Naive B cell (primary cell): ENCODE measurements at places on chromosomes 1 and 21. TPM values are rescaled to one million over a fixed set of nuclear protein-coding genes. Genes with fewer than 3 reads are reported as not detected.

GRCh38 chr1:26541431-26541815 is 11.9 kb downstream of the RPS6KA1 start:
- H3K4me3 ChIP-seq, result peak overlapping the region; percentile 81
- no peak for DNase-seq
- peaks cover 87% of the 10 kb centered on the region for H3K4me1 ChIP-seq
- peak overlapping the region; percentile 98 for H3K27ac ChIP-seq
- no peaks in the 10 kb centered on the region for H3K36me3 ChIP-seq

GRCh38 chr1:74222701-74223100 is 12.5 kb upstream of the TNNI3K start:
- no peaks in the 10 kb centered on the region for H3K27me3 ChIP-seq
- no peak for DNase-seq
- peaks cover 10% of the 10 kb centered on the region for H3K36me3 ChIP-seq
- no peak overlapping the region for H3K4me3 ChIP-seq
- H3K4me1 ChIP-seq, result no peaks in the 10 kb centered on the region

GRCh38 chr1:201468844-201469644 is at the start of gene PHLDA3:
Gene PHLDA3, minus strand, starts transcription at chr1:201469188. Its CDS starts 402 bp downstream, at chr1:201468786.
- H3K36me3 ChIP-seq, result no peaks in the 10 kb centered on the region
- H3K4me1 ChIP-seq, result peaks cover 5% of the 10 kb centered on the region
- H3K27me3 ChIP-seq, result peaks cover 37% of the 10 kb centered on the region
- peak within 1 kb of the TSS; percentile 61 for H3K4me3 ChIP-seq
- H3K27ac ChIP-seq, result no peak within 1 kb of the TSS

DNA sequence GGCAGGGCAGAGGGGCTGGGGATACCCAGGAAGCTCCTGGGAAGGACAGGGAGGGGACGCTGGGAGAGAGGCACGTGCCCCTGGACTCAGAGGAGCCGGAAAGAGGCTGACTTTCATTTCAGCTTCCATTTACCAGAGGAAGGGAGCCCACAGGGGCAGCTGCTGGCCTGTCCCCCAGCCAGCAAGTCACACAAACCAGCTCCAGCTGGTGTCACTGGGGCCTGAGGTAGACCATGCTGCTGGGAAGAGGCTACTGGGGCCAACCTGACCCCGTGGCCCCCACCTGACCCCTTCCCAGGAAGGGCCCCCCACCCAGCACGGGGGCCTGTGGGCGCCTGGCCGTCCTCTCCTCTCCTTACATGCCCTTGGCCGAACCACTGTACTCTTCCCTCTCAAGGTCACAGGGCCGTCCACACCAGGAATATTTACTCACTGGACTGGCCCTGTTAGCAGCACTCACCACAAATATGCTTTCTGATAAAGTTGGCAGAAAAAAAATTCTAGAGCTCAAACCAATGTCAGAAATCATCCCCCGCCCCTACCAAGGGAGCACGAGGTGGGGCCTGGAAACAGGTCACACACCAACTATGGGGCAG is 110.5 kb downstream of the CASZ1 start:
- no peak for DNase-seq
- no peaks in the 10 kb centered on the region for H3K36me3 ChIP-seq
- H3K4me1 ChIP-seq, result peaks cover 32% of the 10 kb centered on the region
- no peak overlapping the region for H3K4me3 ChIP-seq

DNA sequence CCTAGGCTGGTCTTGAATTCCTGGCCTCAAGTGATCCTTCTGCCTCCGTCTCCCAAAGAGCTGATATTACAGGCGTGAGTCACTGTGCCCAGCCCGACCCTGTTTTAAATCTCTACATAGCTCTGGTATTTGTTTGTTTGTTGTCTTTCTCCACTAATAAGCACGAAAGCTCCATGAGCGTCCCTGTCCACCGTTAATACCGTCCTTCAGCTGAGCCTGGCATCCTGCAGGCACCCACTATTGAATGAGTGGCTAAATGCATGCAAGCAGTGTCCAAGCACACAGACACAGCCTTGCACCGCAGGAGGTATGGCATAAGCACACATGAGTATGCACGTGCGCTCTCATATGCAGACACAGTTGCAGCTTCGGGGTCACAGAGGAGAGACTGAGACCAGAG is 4.5 kb upstream of the COL16A1 start:
- no peak for DNase-seq
- no peaks in the 10 kb centered on the region for H3K36me3 ChIP-seq
- H3K27me3 ChIP-seq, result peaks cover 79% of the 10 kb centered on the region
- H3K4me3 ChIP-seq, result no peak overlapping the region
- H3K27ac ChIP-seq, result peak overlapping the region; percentile 66

- H3K4me3 ChIP-seq, result no peak overlapping the region
- peaks cover 7% of the 10 kb centered on the region for H3K4me1 ChIP-seq
- H3K36me3 ChIP-seq, result peaks cover 18% of the 10 kb centered on the region
- no peak overlapping the region for H3K27ac ChIP-seq
Observed at GRCh38 chr1:107669996-107670395, 295.0 kb downstream of the VAV3 start.

- H3K27ac ChIP-seq, result no peak overlapping the region
- H3K4me1 ChIP-seq, result no peaks in the 10 kb centered on the region
- peaks cover 9% of the 10 kb centered on the region for H3K36me3 ChIP-seq
- no peak overlapping the region for H3K4me3 ChIP-seq
- H3K27me3 ChIP-seq, result no peaks in the 10 kb centered on the region
Observed at GRCh38 chr1:112529301-112529700, 20.5 kb downstream of the WNT2B start.

DNA sequence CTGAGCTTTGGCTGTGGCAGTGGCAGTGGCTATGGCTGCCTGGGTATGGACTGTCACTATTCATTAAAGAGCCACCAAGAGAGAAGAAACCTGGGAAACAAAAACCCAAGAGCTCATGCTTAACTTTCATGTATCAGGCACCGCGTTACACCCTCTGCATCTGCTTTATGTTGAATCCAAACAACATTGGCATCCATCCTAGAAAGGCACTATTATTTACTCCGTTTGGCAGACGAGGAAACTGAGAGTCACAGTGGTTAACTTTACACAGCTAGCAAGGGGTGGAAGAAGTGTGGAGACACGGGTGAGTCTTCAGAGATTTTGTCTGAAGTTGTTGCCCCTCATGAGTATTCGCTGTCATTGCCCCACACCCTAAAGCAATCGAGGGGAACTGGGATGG is 63.8 kb downstream of the PLXNA2 start:
- no peaks in the 10 kb centered on the region for H3K27me3 ChIP-seq
- no peak for DNase-seq
- H3K27ac ChIP-seq, result no peak overlapping the region
- no peaks in the 10 kb centered on the region for H3K36me3 ChIP-seq

- no peak for DNase-seq
- peaks cover 22% of the 10 kb centered on the region for H3K36me3 ChIP-seq
- peak overlapping the region; percentile 20 for H3K27ac ChIP-seq
- no peaks in the 10 kb centered on the region for H3K27me3 ChIP-seq
- no peak overlapping the region for H3K4me3 ChIP-seq
Observed at GRCh38 chr1:39755965-39756659, 15.0 kb downstream of the OXCT2 start.

DNA sequence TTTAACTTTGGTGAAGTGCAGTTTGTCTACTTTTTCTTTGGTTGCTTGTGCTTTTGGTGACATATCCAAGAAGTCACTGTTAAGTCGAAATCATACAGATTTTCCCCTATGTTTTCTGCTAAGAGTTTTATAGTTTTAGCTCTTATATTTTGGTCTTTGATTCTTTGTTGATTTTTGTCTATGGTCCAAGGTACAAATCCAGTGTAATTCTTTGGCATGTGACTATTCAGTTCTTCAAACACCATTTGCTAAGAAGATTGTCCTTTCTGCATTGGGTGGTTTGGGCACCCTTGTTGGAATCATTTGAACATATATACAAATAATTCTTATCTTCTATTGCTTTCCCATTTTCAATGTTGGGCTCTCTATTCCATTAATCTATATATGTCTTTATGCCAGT is 16.2 kb downstream of the HIPK1 start:
- peaks cover 53% of the 10 kb centered on the region for H3K4me1 ChIP-seq
- H3K36me3 ChIP-seq, result peaks cover 20% of the 10 kb centered on the region
- DNase-seq, result no peak
- no peak overlapping the region for H3K27ac ChIP-seq

GRCh38 chr1:63620671-63621070 is 27.5 kb downstream of the PGM1 start:
- H3K27me3 ChIP-seq, result no peaks in the 10 kb centered on the region
- H3K4me1 ChIP-seq, result peaks cover 4% of the 10 kb centered on the region
- no peaks in the 10 kb centered on the region for H3K36me3 ChIP-seq
- H3K4me3 ChIP-seq, result no peak overlapping the region
- no peak for DNase-seq

GRCh38 chr21:17495680-17496079 is 17.2 kb upstream of the CXADR start:
- no peak overlapping the region for H3K27ac ChIP-seq
- H3K36me3 ChIP-seq, result no peaks in the 10 kb centered on the region
- H3K4me1 ChIP-seq, result no peaks in the 10 kb centered on the region
- H3K27me3 ChIP-seq, result peaks cover 16% of the 10 kb centered on the region
- no peak overlapping the region for H3K4me3 ChIP-seq

DNA sequence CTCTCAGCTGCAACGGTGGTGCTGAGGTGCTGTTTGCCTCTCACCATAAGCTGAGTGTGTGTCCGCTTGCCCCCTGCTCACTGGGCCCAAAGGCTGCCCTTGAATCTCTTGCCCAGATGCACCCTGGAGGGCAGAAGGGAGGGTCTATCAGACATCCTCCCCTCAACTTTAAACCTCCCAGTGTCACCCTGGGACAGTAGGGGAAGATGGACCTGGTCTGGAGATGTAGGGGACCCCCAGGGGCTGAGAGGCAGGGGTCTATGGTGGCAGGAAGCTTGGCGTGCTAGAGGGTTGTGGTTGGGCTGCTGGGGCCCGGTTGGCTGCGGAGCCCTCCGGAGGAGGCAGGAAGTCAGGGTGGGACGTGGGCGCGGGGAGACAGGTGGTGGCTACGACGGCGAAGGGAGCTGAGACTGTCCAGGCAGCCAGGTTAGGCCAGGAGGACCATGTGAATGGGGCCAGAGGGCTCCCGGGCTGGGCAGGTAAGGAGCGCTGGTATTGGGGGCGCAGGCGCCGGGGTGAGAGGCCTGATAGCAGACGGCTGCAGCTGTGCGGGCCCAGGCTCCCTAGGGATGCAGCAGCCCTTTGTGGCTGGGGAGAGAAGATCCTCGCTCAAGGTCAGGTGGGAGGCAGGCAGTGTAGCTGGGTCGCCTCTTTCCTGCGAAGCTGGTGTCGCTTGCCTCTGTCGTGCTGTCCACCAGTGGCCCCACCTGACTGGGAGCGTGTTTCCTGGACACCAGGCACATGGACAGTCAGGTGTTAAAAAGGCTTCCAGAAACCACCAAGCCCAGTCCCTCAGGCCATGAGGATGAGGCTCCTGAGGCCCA is at the start of gene LCK:
Gene LCK, plus strand, starts transcription at position 373 of the 824 bp plus-strand sequence. CDS start 23,065 bp downstream, outside the sequence.
- peak within 1 kb of the TSS; percentile 98 for H3K27ac ChIP-seq
- peak; percentile 62 for DNase-seq
- no peaks in the 10 kb centered on the region for H3K36me3 ChIP-seq
- H3K4me1 ChIP-seq, result peaks cover 83% of the 10 kb centered on the region
- H3K27me3 ChIP-seq, result no peaks in the 10 kb centered on the region

DNA sequence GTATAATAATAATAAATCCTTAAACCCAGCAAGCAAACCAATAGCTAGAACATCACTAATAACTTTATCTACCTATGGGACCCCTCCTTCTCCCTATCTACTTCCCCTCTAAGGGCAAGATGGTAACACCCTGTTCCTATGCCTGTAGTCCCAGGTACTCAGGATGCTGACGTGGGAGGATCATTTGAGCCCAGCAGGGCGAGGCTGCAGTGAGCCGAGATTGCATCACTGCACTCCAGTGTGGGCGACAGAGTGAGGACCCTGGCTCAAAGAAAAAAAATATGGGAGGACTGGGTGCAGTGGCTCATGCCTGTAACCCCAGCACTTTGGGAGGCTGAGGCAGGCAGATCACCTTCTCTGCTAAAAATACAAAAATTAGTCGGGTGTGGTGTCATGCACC is 143.1 kb upstream of the SLC45A1 start:
- H3K27me3 ChIP-seq, result peaks cover 4% of the 10 kb centered on the region
- H3K4me1 ChIP-seq, result peaks cover 4% of the 10 kb centered on the region
- DNase-seq, result no peak

DNA sequence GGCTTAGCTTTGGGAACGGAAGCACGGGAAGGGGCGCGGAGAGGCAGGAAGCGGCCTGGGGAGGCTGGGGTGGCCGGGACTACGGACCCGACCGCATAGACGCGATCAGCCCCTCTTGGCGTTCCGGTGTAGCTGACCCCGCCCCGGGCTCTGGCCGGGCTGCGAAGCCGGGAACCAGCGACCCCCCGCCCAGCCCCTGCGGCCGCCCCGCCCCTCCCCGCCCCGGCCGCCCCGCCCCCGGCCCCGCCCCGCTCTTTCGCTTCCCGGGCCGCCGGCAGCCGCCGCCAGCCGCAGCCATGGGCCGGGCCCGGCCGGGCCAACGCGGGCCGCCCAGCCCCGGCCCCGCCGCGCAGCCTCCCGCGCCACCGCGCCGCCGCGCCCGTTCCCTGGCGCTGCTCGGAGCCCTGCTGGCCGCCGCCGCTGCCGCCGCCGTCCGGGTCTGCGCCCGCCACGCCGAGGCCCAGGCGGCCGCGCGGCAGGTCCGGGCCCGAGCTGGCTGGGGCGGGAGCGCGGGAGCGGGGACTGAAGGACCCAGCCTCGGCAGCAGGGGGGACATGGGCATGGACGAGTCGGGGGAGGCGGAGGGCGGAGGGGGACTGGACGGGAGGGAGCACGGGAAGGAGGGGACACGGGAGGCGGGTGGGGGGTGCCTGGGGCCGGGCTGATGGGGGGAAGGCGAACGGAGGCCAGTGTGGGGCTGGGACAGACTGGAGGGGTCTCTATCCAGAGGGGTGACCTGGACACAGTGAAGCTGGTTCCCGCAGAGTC is at the start of gene SELENON:
Gene SELENON, plus strand, starts transcription at position 259 of the 768 bp plus-strand sequence. Its CDS starts 38 bp downstream, at position 297.
- no peak within 1 kb of the TSS for H3K27ac ChIP-seq
- no peak for DNase-seq
- peak within 1 kb of the TSS; percentile 92 for H3K4me3 ChIP-seq
- peaks cover 32% of the 10 kb centered on the region for H3K4me1 ChIP-seq
- H3K36me3 ChIP-seq, result no peaks in the 10 kb centered on the region

The TMOD4 gene
- polyA plus RNA-seq, result not detected

The OR2L8 gene
- not detected for polyA plus RNA-seq

The LAPTM5 gene
- polyA plus RNA-seq, result 1,781 TPM

The MTARC2 gene
- polyA plus RNA-seq, result 23.7 TPM

The OR2L5 gene
- polyA plus RNA-seq, result not detected

The MTOR gene
- 0.88 TPM for polyA plus RNA-seq

The KCNJ10 gene
- polyA plus RNA-seq, result not detected

The VAV3 gene
- 34.9 TPM for polyA plus RNA-seq

The ZMPSTE24 gene
- polyA plus RNA-seq, result 21.5 TPM

The REN gene
- not detected for polyA plus RNA-seq

The ELF3 gene
- not detected for polyA plus RNA-seq

The ATP1A4 gene
- not detected for polyA plus RNA-seq

The SYCP1 gene
- polyA plus RNA-seq, result not detected

The OR2T2 gene
- not detected for polyA plus RNA-seq
